ENCODE measurements at places on chromosomes 2 and 18.

DNA sequence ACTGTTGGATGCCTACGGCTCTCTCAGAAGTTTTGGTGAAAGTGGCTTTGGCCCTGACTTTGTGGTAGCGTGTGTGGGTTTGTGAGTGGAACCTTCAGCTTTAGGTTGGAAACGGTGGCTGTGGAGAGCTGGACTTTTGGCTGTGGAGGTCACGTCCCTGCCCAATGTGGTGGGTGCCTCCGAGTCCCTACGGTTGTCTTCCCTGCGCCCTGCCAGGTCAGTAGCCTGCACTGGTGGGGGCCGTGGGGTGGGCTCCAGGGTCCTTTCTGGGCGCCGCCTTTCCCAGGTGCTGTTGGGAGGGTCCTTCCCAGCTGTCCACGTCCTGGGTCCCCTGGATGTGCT, 11.1 kb downstream of the COLEC11 start:
- DNase-seq, result no peak

GRCh38 chr2:164954954-164955701, at the start of gene SLC38A11:
SLC38A11 (minus strand) TSS chr2:164955525; CDS start chr2:164955247, 278 bp downstream.
- no peak for DNase-seq

GRCh38 chr2:158902005-158902398, 66.4 kb upstream of the TANC1 start:
- no peak for DNase-seq

DNA sequence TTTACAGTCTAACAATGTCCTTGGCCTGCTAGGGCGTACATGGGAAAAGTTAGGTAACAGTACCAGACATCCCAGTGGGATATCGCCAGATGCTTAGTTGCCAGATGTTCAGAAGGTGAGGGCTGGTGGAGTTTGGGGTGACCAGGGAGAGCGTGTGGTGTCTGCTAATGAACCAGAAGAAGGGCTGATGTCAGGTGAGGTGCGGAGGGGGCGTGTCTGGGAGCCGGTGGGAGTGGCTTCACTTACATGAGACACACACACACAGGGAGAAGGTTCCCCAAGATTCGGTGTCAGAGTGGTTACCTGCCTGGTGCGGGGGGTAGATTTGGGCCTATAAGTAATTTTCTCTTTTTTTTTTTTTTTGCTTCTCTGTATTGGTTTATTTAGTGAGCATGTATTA, 12.2 kb downstream of the RAB31 start:
- DNase-seq, result no peak

- DNase-seq, result no peak
These were observed 421.4 kb upstream of the UBE2E3 start for GRCh38 chr2:180559038-180559437.

GRCh38 chr2:15449556-15450236, 111.4 kb downstream of the NBAS start:
- DNase-seq, result peak; percentile 20

DNA sequence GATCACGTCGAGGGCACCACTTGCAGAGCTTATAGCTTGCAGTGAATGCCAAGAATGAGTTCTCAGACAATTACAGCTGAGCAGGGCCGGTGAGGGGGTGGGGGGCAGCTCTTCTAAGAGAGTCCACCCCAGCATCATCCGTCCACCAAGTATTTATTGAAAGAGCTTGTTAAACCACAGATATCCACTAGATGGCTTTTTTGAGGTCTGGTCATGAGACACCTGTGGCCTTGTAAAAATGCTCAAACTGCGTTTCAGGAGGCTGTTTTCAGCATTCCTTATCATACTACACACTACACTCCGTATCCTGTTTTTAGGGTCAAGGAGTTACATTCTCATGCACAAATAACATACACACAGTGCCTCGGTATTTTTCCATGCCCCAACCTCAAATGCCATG, 51.5 kb downstream of the DNAJC10 start:
- DNase-seq, result no peak

- DNase-seq, result no peak
These were observed 120.8 kb downstream of the RHBDD1 start for GRCh38 chr2:226956659-226957058.

DNA sequence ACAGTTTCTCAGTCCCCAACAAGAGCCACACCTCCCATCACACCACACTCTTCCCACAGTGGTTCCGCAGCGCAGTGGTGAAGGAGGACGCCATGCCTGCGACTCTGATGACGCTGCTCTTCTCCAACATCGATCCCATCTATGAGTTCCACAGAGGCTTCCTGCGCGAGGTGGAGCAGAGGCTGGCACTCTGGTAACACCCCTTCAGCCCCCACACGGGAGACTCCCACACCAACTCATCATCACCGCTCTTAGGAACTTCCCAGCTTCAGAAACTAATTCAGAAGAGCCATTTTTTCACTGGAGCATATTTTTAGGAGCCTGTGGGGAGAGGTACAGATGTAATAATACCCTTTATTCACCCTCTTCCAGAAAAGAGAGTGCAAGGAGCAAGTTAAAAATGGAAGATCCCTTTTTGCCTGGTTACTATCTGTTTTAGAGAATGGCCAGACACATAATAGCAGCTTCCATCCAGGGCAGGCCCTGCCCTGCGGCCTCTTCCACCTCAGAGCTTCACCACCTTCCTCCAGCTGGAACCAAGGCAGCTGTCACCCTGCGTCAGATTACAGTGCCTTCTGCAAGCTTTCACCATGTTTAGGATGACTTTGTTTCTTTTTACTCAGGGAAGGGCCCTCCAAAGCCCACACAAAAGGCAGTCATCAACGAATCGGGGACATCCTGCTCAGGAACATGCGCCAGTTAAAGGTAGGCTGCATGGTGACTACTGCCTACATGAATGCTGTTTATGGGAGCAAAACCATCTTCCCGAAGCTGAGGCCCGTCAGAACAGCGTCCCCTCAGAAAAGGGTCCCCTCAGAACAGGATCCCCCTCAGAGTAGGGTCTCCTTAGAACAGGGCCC, 44.9 kb downstream of the STK25 start:
- DNase-seq, result no peak

DNA sequence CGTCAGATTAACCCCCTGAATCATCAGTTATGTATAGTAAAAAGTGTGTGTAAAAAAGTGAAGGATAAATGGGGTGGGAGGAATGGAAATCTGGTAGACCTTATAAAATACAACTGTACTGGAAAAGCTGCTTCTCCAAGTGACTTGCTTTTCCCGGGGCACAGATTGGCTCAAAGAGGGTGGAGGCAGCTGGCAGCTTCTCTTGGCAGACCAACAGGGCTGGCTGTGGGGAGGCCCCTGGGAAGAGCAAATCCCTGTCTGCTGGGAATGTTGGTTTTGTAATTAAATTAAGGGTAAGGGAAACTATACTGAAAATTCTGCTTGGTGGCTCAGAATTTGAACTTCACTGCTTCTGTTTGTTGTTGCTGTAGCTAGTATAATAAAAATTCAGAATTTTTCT, 154.2 kb upstream of the DLX2 start:
- no peak for DNase-seq

DNA sequence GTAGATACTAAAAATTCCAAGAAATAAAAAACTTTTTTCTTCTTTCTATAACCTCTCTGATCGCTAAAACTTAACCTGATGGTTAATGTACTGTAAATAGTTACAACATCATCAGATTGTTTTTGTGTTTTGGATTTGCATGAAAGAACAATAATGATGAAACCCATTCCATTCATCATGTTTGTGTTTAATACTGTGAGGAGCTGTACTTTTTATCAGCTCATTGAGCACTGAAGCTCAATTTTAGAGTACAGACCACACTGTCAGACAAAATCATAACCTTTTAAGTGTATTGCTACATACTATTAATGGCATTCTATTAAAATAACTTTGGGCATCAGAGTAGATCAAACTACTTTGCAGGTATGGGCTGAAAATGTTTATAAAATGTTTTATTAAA, 14.8 kb upstream of the BBS5 start:
- no peak for DNase-seq

DNA sequence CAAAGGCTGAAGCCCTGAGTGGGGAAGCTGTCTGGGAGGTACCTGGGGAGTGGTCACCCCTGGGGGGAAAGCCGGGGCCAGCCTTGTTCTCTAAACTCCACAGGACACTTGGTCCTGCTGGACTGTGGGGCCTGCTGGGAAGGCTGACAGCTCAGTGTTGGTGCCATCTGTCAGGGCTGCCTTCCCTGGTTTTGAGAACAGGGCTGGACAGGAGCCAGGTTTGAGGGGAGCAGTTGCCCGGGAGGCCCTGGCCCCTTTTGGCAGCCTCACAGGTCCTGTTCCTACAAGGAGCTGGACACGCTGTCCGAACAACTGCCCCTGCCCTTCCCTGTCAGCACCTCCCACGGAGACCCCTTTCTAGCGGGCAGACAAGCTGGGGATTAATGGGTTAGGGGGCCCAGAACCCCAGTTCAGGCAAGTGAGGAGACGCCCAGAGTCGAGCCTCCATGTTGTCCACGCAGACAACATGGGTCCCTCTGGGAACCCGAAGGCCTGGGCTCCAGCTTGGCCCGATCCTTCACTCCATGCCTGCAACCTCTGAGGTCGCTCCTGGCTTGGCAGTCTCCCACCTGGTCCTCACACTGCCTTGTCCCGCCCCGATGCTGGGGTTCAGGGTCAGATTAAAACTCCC, 40.8 kb downstream of the ATOH8 start:
- DNase-seq, result no peak
